ENCODE measurements at places on chromosomes 2 and 18.
A peak's percentile ranks its signal among the peaks of the same experiment; 100 is the strongest.

DNA sequence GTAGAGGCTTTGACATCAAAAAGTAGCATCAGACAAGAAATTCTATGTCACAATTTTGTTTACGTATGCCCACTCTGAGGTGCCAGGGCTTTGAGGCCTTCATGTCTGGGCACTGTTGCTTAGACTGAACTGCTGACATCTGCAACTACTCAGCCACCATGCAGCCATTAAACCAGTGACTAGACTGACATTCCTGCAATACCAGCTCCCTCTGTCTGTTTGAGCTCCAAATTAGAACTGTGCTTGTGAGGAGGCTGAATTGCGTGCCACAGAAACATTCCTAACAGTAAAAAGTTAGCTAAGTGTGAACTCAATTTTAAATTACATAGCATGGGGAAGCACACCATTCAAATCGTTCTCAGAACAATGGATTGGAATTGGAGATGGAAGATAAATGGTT is 163.2 kb downstream of the INSIG2 start:
- DNase-seq = no peak

DNA sequence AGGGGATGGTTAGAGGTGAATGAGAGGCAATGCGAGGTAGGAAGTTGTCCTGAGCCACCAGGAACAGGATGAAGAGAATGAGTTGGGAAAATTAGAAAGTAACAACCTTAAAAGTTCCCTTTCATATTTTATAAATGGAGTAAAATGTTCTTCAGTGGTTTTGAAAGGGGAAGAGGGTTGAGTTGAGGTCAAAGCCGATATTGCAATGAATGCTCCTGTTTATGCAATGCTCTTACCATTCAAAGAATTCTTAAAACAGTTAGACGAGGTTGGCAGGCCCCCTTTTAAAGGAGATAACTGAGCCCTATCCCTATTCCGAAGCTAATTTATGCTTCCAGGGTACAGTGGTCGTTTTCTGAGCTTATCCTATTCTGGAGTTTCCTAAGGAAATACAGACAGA is 2110.3 kb upstream of the CELF4 start:
- no peak for DNase-seq

DNA sequence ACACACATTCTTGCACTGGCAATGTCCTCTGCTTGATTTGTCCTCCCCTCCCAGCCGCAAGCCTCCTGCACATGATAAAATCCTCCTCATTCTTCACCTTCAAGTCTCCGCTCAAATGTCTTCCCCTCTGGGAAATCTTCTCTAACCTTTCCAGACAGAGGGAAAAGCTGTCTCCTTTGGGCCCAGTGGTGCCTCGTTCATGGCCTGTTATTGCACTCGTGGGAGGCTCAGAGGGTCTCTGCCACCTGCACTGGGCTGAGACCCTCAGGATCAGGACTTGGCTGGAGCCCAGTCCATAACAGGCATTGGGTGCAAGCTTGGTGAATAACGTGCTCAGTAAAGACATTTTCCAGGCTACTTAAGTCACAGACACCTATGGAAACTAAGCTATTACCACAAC is 68.6 kb downstream of the PTGR3 start:
- DNase-seq = no peak

DNA sequence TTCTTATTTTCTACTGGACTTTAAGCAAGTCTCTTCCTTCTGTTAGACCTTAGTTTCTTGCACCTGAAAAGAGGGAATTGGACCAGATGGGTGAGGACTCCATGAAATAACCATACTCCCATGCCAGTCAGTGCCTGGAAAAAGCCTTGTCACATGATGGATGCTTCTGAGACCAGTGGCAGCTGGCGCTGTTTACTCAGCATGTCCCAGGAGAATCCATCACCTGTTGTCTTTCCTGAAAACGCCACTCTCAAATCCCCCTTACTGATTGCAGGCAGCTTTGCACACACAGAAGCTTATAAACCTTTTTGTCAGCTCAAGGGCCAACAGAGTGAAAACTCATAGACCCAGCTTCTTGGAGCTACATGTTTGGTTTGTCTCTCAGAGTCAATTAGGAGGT is 117.6 kb downstream of the POLE4 start:
- DNase-seq = peak; percentile 71

- DNase-seq = no peak
Observed at GRCh38 chr2:30764021-30764800, 43.0 kb downstream of the CAPN13 start.

DNA sequence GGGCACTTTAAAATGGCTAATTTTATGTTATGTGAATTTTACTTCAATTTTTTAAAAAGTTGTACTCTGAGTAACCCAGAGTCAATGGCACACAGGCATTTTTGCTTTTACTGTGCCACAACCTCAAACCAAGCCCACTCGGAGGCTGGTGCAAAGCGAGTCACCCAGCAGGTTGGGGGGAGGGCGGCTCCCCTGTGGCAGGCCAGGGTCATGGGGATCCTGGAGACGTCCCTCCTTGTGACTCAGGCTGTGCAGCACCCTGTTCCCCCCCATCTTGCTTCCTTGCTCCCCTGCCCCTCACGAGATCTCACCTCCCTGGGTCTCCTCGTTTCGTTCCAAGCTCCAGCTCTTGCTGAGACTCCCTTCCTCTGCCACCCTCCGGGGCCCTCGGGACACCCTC is 58.6 kb downstream of the POMC start:
- no peak for DNase-seq

DNA sequence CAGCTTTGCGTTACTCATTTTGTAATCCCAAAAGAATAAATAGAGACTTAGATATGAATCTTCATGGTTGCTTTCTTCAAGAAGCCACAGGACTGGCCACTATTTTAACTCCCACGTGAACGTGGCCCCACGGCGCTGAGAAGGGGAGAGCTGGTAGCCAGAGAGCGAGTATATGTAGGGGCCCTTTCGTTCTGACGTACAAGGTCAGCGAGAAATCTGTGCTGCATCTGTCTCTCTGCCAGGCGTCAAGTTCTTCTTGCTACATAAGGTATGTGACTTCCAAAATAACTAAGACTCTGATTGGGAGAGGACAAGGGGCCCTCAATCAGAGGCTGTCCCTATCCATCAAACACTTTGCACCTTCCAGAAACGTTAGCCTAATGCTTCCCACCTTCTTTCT is 149.2 kb downstream of the PLEKHA3 start:
- DNase-seq = no peak

DNA sequence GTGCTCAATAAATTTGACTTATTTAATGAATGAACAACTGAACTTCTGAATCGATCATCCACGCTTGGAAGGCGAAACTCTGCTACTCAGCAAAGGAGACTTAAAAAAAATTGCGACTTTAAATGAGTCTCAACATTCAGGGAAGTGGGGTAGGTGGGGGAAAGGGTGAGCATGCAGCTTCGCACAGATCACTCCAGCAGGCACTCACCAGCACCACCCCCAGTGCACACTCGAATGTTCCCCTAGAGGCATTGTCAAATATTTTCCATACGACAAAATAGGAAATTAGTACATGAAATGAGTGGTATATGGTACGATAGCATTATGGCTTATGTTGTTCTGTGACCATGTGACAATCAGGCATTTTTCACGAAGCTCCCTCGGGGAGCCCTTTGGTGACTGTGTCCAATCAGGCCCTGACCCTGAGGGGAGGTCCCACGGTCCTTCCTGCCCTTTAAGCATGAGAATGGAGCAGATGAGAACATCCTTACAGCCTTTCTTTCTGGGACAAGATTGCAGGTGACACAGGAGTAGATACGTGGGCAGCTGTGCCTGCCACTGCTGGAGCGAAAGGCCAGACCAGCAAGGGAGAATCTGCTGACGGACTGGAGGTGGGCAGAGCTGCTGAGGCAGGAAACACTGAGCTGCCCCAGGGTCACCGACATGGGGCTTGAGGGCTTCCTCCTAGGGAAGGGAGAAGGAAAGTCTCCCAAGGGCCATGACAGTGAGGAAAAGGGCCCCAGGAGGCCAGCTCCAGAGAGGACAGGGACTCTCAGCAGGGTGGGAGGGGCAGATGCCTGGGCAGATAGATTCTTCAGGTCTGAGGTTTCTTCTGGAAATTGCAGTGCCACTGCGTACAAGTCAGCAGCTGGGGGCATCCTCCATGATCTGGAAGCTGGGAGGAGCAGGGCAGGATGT is 101.3 kb upstream of the ID2 start:
- no peak for DNase-seq

GRCh38 chr2:179437430-179437829 is 172.8 kb upstream of the SESTD1 start:
- DNase-seq = no peak

GRCh38 chr2:37507703-37508102 is 163.3 kb downstream of the QPCT start:
- no peak for DNase-seq

DNA sequence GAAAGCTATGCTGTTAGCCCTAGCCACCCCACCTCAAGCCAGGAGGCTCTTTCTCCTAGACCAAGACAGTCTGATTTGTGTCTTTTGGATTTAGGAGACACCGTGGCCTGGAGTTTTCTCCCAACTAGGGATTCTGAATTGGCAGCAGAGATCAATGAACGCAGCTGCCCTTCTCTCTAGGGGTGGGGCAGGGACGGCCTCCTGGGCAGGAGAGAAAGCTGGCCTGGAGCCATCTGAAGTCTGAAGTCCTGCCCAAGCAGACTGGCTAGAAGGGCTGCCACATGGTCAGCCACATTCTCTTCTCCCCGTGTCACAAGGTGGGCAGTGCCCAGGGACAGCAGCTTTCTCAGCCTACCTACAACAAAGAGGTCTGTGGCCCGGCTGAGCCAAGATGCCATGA is 45.1 kb downstream of the PIEZO2 start:
- no peak for DNase-seq

DNA sequence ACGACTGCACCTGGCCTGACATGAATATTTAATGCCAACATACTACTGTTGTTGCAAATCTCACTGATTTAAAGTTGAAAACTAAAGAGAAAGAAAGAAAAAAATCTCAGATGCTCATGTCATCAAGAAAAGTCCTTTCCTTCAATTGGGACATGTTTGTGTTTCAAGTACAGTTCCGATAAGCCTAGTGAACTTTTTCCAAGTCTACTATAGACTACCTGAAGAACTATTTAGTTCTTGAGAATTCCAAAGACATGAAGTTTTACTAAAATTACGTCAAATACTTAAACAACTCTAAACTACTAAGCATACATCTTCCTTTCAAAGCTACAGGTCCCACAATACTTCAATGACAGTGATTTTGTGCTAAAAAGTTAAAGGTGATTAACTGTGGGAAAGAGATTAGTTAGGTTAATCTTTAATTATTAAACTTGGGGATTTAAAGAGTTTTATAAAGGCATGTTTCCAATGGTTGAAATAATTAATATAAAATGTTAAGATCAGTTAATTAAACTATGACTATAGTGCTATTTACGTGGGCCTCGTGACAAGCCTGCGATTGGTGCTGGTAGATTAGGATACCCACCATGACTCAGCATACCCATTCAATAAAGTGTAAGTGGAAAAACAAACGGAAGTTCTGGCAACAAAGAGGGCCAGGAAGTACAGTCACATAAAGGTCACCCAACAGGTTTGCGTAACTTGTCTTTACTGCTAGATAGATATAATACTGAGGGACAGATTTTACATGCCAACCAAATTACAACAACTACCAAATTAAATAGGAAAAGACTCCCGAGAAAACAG is 55.5 kb downstream of the SEPTIN10 start:
- DNase-seq = no peak

GRCh38 chr2:188403676-188404075 is 112.0 kb downstream of the GULP1 start:
- DNase-seq = no peak

DNA sequence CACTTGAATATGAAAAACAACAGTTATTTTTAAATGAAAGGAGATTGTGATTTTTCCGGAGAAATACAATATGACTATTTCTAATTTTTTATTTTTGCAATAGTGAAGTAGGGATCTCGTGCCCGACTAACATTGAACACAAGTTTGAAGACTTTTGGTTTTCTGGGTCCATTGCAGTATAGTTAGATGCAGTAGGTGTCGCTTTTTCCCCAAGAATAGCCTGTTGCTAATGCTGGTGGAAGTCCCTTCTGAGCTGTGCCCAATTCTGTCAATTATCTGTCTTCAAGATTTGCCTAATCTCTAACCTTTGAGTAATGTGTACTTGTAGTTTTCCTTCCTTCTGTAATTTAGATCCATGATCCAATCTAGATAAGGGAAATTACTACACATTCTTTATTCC is 36.5 kb downstream of the SEMA4F start:
- DNase-seq = peak; percentile 2

GRCh38 chr2:190063624-190064023 is 1.1 kb upstream of the MSTN start:
- DNase-seq = no peak

GRCh38 chr2:33246432-33246831 is 230.0 kb upstream of the RASGRP3 start:
- no peak for DNase-seq

DNA sequence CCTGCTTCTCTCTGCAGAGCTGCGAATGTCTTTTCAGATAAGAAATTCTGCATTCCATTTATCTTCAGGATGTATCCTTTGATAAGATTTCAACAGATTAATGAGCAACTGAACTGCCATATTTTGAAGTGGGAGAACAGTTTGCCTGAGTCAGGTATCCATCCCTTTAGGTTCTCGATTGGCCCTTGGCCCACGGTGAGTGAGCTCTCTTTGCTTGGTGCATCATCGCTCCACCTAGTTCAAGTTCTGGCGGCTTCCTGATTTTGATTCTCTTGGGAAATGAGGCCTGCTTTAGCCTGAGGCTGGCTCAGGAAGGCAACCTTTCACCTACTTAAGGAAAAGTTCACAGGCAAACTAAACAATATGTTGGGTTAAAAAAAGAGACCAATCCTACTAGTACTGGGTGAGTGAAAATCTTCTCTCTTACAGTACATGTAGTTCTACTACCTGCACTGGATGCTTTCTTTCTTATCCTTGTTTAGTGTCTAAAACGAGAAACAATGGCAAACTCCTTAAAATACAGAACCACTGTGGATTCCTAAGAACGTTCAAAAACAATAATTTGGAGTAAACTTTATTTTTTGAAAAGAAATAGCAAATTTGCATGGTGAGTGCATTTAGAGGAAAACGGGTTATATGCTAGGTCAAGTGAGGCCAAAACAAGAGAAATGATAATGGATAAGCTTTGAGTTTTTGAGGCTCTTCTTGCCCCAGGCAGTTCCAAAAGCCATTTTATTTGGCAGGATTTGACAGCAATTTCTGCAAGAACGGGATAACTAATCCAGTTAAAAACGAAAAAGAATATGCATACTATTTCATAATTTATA is 837 bp upstream of the ACSL3 start:
- DNase-seq = no peak

- no peak for DNase-seq
Observed at GRCh38 chr2:68203587-68203986, 45.9 kb downstream of the PNO1 start.

DNA sequence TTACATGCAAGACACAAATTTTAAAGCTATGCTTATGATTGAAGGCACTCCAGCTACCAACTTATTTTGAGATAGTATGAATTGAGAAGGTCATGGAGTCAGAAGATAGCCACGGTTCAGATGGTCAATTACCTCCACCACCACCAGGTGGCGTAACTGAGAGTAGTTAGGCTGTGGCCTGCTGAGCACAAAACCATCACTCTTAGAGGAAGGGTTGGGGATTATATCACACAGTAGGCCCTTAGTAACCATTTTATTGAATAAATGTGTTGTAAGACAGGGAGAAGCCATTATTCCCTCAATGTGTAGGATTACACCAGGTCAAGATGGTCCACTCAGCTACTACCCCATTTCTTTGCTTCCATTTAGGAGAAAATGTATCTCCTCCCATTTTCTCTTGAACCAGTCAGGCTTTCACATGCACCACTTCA is 18.8 kb downstream of the KLHL41 start:
- peak; percentile 6 for DNase-seq

- DNase-seq = no peak
Observed at GRCh38 chr18:77065221-77065981, 67.2 kb downstream of the MBP start.

GRCh38 chr2:191043438-191043837 is 29.5 kb upstream of the STAT1 start:
- DNase-seq = no peak

GRCh38 chr18:27004056-27004829 is 138.7 kb upstream of the AQP4 start:
- DNase-seq = no peak
